Astrocyte of the spinal cord (primary cell): ENCODE measurements at places on chromosomes 16 and 17.

GRCh38 chr17:15424521-15424920 is 42.9 kb downstream of the CDRT4 start:
- DNase-seq = no peak

DNA sequence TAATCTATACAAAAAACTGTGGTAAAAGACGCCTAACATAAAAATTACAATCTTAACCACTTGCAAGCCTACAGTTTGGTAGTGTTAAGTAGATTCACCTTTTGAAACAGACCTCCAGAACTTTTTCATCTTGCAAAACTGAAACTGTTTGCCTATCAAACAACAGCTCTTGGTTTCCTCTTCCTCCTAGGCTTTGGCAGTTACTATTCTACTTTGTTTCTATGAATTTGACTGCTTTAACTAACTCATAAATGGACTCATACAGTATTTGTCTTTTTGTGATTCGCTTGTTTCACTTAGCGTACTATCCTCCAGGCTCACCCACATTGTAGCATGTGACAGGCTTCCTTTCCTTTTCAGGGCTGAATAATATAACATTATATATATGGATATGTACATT is 97.0 kb downstream of the PRKCA start:
- no peak for DNase-seq

DNA sequence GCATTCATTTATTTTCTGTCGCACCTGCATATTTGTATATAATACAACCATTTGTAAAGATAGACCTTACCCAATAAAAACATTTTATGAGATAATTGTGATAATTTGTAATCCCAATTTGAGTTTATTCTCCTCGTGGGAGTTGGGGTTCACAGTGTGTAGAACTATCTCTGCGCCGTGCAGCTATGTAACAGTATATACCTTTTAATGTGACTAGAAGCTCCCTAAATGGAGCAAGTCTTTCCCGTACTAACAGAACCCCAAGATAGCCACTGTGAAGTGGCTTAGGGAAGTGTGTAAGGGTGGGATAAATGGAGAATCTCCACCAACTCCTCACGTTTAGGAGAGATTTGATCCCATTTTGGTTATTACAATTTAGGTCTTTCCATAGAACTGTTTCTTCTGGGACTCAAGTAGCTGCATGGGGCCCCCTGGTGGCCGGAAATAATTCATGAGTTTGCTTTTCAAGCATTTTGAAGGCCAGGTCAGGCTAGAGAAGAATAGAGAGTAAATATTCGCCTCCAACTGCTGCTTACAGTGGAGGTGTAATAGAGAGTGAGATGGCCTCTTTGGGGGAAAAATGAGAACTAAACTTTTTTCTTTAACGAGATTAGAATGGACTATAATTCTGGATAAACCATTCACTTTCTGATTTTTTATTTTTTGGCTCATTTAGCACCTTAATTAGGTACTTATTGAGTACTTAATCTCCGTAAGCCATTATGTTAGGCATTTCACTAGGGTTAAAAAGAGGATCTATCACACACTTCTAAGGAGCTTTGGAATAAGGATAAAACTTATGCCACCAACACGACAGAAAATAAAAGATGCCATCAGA is 4.5 kb downstream of the TMEM100 start:
- peak; percentile 79 for DNase-seq

DNA sequence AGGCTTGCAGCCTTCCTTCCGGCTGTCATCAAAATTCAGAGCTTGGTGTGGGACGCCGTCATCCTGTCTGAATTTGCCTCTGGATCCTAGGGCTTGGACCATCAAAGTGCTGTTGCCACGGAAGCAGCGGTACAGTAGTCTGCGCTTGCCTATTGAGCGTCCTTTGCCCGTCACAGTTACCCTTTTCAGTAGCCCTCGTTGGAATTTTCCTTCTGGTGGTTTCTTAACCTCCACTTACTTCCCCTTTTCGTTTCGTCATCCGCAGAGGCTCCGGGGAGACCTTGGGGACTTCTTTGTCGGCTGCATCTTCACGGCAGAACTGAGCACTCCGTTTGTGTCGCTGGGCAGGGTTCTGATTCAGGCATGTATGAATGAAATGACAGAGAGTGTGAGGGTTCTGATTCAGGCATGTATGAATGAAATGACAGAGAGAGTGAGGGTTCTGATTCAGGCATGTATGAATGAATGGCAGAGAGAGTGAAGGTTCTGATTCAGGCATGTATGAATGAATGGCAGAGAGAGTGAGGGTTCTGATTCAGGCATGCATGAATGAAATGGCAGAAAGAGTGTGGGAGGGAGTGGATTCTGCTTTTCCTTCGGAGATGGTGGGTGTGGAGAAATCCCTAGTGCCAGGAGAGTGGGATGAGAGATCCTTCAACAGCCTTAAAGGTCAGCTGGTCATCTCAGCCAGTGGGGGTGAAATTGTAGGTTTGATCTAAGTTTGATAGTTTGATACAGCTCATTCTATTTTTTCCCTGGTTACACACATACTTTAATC is 8.0 kb downstream of the TLCD3A start:
- DNase-seq = no peak

- DNase-seq = no peak
Observed at GRCh38 chr16:23163921-23164320, 14.7 kb upstream of the USP31 start.

DNA sequence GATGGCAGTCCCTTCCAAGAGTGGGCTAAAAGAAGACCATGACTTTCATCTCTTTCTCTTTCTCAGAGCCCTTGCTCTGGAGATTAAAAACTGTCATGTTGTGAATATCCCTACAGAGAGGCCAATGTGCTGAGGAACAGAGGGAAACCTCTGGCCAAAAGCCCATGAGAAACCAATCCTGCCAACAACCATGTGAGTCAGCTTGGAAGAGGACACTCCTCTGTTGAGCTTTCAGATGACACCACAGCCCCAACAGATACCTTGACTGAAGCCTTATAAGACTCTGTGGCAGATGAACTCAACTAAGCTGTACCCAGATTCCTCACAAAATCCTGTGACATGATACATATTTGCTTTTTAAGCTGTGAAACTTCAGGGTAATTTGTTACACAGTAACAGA is 19.6 kb downstream of the CPPED1 start:
- no peak for DNase-seq

- no peak for DNase-seq
Observed at GRCh38 chr17:37659925-37660324, 16.7 kb upstream of the DDX52 start.

DNA sequence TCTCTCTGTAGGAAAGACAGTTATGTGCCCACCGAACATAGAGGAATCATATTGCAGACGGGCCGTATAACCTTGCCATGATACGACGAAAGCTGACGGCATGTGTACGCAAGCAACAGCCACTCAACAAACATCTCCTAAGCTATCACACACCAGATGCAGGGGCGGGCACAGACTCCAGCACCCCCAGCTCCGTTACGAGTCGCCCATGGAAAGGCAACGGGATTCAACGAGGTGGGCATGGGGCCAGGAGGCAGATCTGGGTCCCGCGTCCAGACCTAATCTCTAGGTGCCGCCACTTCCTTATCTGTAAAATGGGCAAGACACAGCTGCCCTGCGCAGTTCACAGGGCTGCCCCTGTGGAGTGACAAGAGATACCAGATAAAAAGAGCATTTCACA is 35.6 kb downstream of the ABR start:
- DNase-seq = no peak

GRCh38 chr17:17205368-17206123 is 587 bp downstream of the PLD6 start:
- DNase-seq = peak; percentile 27

- no peak for DNase-seq
Observed at GRCh38 chr17:69810326-69810965, 264.6 kb upstream of the KCNJ16 start.

- peak; percentile 7 for DNase-seq
Observed at GRCh38 chr17:55496094-55496881, 15.0 kb downstream of the SMIM36 start.

GRCh38 chr16:30700491-30700890 is 1.5 kb downstream of the SRCAP start:
- peak; percentile 32 for DNase-seq

- DNase-seq = peak; percentile 30
Observed at GRCh38 chr17:19398301-19399181, 11.6 kb upstream of the MFAP4 start.

- no peak for DNase-seq
Observed at GRCh38 chr16:27223226-27223610, 19.9 kb downstream of the KDM8 start.

DNA sequence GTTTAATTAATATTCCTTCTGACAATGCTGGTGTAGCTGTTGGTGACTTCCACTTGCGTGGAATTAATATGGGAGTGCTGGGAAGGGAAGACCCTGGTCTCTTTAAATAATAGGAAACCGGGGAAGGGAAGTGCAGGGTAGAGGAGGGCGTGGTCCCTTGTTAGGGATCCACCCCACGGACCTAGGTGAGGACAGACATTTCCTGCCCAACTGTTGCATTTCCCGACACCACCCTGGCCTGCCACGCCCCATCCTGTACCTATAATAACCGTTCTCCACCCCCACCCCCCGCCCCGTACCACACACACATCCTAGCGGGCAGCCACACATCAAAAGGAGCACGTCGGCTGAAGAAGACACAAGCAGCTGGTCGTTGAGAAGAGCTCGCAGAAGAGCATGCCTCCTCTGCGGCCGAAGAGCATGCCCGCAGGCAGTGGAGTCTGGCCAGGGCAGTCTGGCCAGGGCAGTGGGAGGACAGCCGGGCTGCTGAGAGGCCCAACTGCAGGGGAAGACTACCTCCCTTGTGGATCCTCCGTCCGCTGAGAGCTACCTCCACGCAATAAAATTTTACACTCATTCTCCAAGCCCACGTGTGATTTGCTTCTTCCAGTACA is 36.8 kb upstream of the MMD start:
- no peak for DNase-seq

- DNase-seq = no peak
Observed at GRCh38 chr17:75471207-75471606, 14.8 kb downstream of the TMEM94 start.

GRCh38 chr16:31537362-31538242 is 9.9 kb downstream of the AHSP start:
- DNase-seq = no peak

DNA sequence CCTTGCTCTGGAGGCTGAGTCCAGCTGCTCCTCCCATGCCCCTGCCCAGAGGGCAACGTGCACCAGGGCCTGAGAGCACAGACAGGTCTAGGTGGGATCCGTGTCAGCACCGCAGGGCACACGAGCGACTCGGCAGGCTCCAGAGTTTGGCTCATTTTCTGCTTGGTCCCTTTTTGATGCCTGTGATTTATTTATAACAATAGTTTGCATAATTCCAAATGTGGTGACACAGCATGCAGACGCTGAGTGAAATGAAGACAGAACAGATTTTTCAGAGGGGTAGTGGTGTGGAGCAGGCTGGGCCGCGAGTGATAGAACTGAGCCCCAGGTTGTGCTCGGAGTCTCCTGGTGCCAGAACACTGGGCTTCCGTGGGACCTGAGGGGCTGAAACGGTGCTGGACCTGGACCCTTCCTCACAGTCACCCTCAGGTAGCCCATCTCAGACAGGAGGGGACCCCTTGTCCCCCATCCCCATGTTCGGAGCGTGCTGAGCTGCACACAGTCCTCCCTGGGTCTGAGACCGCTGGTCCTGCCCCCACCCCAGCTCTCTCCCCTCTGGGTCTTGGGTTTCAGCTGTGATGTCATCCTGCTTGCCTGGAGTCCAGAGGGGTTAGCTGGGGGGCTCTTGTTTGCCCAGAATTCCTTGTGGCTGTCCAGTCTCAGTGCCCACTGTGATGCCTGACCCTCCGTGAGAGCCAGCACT is 95.9 kb downstream of the METRNL start:
- DNase-seq = no peak

DNA sequence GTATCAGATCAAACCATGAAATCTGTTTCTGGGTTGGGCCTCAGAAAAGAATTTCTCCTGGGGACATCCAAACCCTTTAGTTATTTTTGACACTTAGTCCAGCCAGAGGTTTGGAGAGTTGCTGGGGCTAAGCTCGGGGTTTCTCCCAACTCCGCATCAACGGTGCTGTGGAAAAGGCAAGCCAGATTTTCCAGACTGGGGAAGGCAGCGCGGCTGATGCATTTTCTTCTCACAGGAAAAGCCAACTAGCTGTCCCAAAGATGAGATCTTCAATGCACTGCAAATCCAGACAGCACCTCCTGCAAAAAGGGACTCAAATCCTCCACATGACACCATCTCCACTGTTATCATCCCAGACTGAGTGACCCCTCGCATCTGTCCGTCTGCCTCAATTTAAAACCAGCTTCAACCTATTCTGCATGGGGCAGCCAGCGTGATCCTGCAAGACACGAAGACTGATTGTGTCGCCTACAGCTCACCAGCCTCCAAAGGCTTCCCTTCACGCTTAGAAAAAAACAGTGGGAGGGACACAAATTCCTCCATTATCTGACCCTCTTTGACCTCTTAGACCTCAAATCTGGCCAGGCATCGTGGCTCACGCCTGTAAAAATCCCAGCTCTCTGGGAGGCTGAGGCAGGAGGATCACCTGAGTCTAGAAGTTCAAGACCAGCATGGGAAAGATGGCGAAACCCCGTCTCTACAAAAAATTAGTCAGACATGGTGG is 62.0 kb downstream of the GAS7 start:
- no peak for DNase-seq

DNA sequence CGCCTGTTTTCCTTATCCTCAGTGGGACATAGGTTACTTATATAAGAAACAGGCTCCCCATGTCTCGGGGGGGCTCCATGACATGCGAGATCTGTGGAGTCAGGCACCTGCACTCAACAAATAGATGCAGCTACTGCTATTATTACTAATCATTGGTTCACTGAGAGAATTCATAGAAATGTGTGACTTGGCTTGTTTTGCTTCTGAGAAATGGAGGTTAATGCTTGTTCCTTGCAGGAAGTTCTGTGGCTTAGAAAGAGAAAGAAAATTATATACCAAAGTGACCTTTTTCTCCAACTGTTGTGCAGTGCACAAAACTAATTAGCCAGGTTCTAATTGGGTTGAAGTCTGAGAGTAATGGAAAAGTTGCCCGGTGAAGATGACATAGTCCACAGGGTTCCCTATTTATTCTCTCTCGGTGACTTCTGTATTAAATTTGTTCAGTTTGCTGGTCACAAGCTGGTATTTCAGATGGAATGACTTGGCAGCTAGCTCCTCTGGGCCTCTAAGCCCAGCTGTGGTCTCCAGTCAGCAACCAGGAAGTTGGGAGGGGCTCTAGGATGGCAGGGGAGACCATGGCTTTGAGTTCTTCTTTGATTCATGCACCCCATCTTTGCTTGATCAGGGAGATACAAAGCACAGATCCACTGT is 17.6 kb upstream of the MAF start:
- no peak for DNase-seq
